Lung (tissue), 17 donors: ENCODE measurements at places on chromosomes 4 and X. TPM values are rescaled to one million over a fixed set of nuclear protein-coding genes. Genes with fewer than 3 reads are reported as not detected.

DNA sequence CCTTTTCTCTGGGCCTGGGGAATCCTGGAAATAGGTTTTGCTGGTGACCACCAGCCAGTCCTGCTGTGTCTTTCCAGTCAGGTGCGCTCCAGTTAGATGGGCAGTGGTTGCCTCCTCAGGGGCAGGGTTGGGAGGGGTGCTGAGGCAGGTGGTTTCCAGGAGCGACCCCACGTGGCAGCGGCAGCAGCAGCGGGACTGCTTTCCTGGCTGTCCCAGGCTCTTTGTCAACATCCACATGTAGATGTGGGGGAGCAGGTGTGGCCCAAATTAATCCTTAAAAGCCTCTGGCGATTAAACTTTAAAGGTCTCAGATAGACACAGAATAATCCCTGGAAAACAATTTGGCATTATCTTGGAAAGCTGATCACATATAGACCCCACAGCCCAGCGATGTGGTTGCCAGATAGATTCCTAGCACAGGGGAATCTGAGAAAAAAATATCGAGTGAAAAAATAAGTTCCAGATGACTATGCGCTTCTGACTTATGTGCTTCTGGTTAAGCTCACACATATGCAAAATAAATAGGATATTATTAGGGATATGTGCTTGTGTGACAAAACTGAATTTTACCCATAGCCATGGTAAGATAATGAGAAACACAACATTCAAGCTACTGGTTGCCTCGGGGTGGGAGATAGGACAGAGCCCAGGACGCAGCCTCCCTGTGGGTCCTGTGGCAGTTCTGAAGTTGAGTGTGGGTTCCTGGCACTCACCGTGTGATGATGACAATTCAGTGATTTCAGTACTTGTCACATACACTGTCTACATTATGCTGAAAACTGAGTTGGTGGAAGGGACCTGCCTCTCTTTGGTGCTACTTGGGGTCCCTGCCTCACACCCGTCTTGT, 336.4 kb downstream of the ARHGAP10 start:
- H3K4me1 ChIP-seq, result peaks cover 11% of the 10 kb centered on the region
- no peak for DNase-seq
- H3K27ac ChIP-seq, result no peak overlapping the region
- H3K27me3 ChIP-seq, result no peaks in the 10 kb centered on the region
- H3K36me3 ChIP-seq, result peaks cover 8% of the 10 kb centered on the region

The CLDN22 gene
- 0.49 TPM for polyA plus RNA-seq

DNA sequence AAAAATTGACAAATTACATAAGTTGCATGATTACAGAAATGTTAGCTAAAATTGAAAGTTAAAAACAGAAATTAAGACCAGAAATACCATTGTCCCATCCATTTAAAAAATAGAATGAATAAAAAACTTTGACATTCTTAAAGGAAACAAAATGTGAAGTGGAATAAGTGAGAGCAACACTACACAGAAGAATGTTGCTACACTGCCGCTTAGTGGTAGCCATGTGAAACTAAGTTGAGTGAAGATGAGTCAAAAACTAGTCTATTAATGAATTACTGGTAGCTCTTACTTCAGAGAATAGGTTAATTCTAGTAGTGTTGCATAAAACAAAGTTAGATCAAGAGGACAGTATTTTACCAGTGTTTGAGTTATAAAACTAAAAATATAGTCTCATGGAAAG, 571.0 kb upstream of the KLHL4 start:
- H3K27ac ChIP-seq, result no peak overlapping the region
- no peak overlapping the region for H3K4me3 ChIP-seq
- H3K27me3 ChIP-seq, result no peaks in the 10 kb centered on the region
- no peaks in the 10 kb centered on the region for H3K36me3 ChIP-seq
- DNase-seq, result peak; percentile 47

- DNase-seq, result no peak
- peaks cover 6% of the 10 kb centered on the region for H3K27me3 ChIP-seq
- no peaks in the 10 kb centered on the region for H3K4me1 ChIP-seq
Measured at GRCh38 chrX:101785142-101785541, 125.5 kb upstream of the ARMCX2 start.

The SAGE1 gene
- polyA plus RNA-seq, result not detected

The RBM47 gene
- 76.2 TPM for polyA plus RNA-seq

GRCh38 chr4:120977435-120977997, 55.0 kb upstream of the PRDM5 start:
- no peak for DNase-seq
- no peak overlapping the region for H3K4me3 ChIP-seq
- H3K36me3 ChIP-seq, result no peaks in the 10 kb centered on the region
- no peaks in the 10 kb centered on the region for H3K27me3 ChIP-seq
- H3K4me1 ChIP-seq, result no peaks in the 10 kb centered on the region

DNA sequence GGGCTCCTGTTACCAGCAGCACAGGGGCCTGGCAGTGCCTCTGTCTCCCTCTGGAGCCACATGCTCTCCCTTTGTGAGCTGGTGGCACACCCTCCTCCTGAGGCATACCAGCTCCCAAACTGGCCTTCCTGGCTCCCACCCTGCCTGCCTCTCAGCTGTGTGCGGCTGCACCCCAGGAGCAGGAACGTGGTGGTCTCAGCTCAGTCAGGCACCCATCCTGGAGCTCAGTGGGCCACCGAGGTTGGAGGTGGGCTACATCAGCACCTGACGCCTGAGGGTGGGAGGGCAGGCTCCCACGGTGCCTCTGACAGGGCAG, 85.9 kb upstream of the NKX1-1 start:
- no peak overlapping the region for H3K4me3 ChIP-seq
- H3K4me1 ChIP-seq, result no peaks in the 10 kb centered on the region
- H3K27ac ChIP-seq, result no peak overlapping the region
- H3K27me3 ChIP-seq, result no peaks in the 10 kb centered on the region
- DNase-seq, result no peak

- H3K4me1 ChIP-seq, result peaks cover 22% of the 10 kb centered on the region
- DNase-seq, result no peak
- no peak overlapping the region for H3K27ac ChIP-seq
- peaks cover 26% of the 10 kb centered on the region for H3K36me3 ChIP-seq
- H3K4me3 ChIP-seq, result no peak overlapping the region
- H3K27me3 ChIP-seq, result no peaks in the 10 kb centered on the region
Measured at GRCh38 chr4:121686255-121686654, 10.5 kb downstream of the ANXA5 start.

GRCh38 chrX:150163221-150163930, 199.7 kb upstream of the MAMLD1 start:
- no peaks in the 10 kb centered on the region for H3K36me3 ChIP-seq
- H3K4me1 ChIP-seq, result no peaks in the 10 kb centered on the region
- peak; percentile 51 for DNase-seq
- H3K4me3 ChIP-seq, result no peak overlapping the region
- no peaks in the 10 kb centered on the region for H3K27me3 ChIP-seq

- peaks cover 7% of the 10 kb centered on the region for H3K4me1 ChIP-seq
- DNase-seq, result peak; percentile 57
- no peaks in the 10 kb centered on the region for H3K36me3 ChIP-seq
Measured at GRCh38 chrX:275967-276580, 5.1 kb upstream of the PLCXD1 start.

DNA sequence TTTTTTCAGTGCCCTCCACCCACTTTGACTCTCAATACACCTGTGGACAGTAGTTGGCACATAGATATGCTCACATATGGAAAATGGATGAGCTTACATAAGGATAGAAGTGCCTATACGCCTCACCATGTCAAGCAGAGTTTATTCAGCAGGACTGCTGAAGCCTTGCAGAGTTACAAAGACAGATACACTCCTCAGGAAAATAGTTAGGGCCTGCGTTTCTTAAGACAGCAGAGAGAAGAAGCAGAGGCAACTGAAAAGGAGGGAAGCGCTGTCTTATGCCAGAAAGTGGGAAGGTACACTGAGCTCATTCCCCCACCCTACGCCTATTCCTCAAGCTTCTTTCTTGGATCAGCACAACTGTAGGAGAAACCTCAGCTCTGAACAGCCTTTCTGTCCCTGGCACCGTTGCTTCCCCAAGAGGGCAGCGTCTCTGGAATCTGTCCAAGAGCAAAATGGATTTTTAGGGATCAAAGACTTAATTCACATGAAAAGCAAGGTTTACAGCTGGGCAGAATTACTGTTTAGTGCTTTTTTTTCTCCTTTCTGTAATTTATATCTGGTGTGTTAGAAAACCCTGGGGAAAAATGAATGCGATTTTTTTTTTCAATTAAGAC, 37.3 kb upstream of the MBTPS2 start:
- H3K36me3 ChIP-seq, result no peaks in the 10 kb centered on the region
- no peak overlapping the region for H3K4me3 ChIP-seq
- no peak overlapping the region for H3K27ac ChIP-seq
- H3K4me1 ChIP-seq, result no peaks in the 10 kb centered on the region
- no peak for DNase-seq
- peaks cover 6% of the 10 kb centered on the region for H3K27me3 ChIP-seq

- H3K27me3 ChIP-seq, result peaks cover 46% of the 10 kb centered on the region
- H3K36me3 ChIP-seq, result no peaks in the 10 kb centered on the region
- H3K4me1 ChIP-seq, result no peaks in the 10 kb centered on the region
- DNase-seq, result no peak
Measured at GRCh38 chrX:8879750-8880149, 78.6 kb upstream of the FAM9A start.

GRCh38 chr4:21083413-21083812, 383.2 kb downstream of the PACRGL start:
- no peak overlapping the region for H3K4me3 ChIP-seq
- H3K27ac ChIP-seq, result no peak overlapping the region
- DNase-seq, result no peak
- H3K27me3 ChIP-seq, result no peaks in the 10 kb centered on the region
- H3K4me1 ChIP-seq, result no peaks in the 10 kb centered on the region
- no peaks in the 10 kb centered on the region for H3K36me3 ChIP-seq

The CT45A2 gene
- polyA plus RNA-seq, result not detected

DNA sequence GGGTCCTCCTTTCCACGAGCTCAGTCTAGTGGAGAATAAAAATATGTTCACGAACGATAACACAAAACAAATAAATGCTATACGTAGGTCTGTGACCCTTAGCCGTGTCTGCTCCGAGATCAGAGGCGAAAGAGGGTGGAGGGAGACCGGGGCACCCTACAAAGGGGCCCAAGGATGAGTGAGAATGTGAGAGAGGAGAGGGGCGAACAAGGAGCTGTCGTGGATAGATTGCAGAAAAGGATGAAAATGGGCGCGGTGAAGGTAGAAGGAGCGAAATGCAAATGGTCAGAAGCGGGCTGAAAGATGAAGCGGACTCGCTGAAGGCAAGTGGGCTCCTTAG, 6.2 kb upstream of the ZBTB33 start:
- no peaks in the 10 kb centered on the region for H3K4me1 ChIP-seq
- no peaks in the 10 kb centered on the region for H3K27me3 ChIP-seq
- peak overlapping the region; percentile 91 for H3K27ac ChIP-seq
- peak overlapping the region; percentile 44 for H3K4me3 ChIP-seq
- no peaks in the 10 kb centered on the region for H3K36me3 ChIP-seq
- DNase-seq, result no peak

GRCh38 chrX:70436343-70436742, 8.3 kb upstream of the DLG3 start:
- no peak overlapping the region for H3K27ac ChIP-seq
- no peaks in the 10 kb centered on the region for H3K36me3 ChIP-seq
- H3K27me3 ChIP-seq, result no peaks in the 10 kb centered on the region
- H3K4me3 ChIP-seq, result no peak overlapping the region

GRCh38 chr4:185232370-185232769, 23.0 kb downstream of the SNX25 start:
- H3K27ac ChIP-seq, result no peak overlapping the region
- DNase-seq, result no peak
- H3K36me3 ChIP-seq, result no peaks in the 10 kb centered on the region
- no peaks in the 10 kb centered on the region for H3K27me3 ChIP-seq

The MAGEA11 gene
- polyA plus RNA-seq, result not detected

The HAND2 gene
- 0.28 TPM for polyA plus RNA-seq

- no peak overlapping the region for H3K27ac ChIP-seq
- no peak for DNase-seq
- H3K4me1 ChIP-seq, result no peaks in the 10 kb centered on the region
- H3K36me3 ChIP-seq, result no peaks in the 10 kb centered on the region
- H3K4me3 ChIP-seq, result no peak overlapping the region
- H3K27me3 ChIP-seq, result no peaks in the 10 kb centered on the region
Measured at GRCh38 chr4:3821580-3822229, 55.5 kb downstream of the ADRA2C start.

DNA sequence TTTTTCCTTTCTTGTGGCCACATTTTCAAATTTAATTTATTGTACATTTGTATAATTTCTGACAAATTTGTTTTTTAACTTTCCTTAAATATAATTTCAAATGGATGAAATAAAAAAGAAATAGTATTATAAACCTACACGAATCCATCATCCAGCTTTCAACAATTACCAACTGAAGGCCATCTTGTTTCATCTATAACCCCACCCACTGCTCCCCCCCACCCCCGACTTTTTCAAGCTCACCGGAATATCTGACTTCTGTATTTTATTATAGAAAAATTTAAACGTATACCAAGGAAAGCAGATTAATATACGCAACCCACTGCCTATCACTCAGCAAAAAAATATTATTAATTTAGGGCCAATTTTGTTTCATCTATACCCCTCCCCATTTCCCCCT, 1.1 kb downstream of the MORF4L2 start:
- no peak overlapping the region for H3K4me3 ChIP-seq
- peak; percentile 39 for DNase-seq

DNA sequence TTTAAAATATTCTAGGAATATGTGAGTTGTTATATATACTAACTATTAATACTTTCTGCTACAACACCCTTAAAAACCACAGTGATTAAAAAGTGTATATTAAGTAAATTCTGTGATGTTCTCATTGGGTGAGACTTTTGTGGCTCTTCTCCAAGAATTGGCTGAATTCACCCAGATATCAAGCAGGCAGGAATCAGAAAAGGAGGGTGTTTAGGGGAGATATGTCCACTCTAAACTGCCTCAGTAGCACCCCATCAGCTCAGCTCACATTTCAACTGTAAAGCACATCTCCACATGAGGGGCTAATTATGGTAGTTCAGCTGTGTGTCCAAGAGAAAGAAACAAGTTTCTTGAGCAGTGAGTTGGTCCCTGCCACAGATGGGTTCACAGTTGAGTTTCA, 165.0 kb downstream of the GALNTL6 start:
- no peaks in the 10 kb centered on the region for H3K4me1 ChIP-seq
- no peak for DNase-seq
- H3K27ac ChIP-seq, result no peak overlapping the region
- no peaks in the 10 kb centered on the region for H3K27me3 ChIP-seq
- no peaks in the 10 kb centered on the region for H3K36me3 ChIP-seq
- no peak overlapping the region for H3K4me3 ChIP-seq

The NPNT gene
- polyA plus RNA-seq, result 140 TPM

The TMEM47 gene
- 7.0 TPM for polyA plus RNA-seq

GRCh38 chrX:110983024-110983423, 113.0 kb upstream of the PAK3 start:
- H3K36me3 ChIP-seq, result no peaks in the 10 kb centered on the region
- peaks cover 3% of the 10 kb centered on the region for H3K27me3 ChIP-seq
- DNase-seq, result no peak
- H3K4me3 ChIP-seq, result no peak overlapping the region
- no peak overlapping the region for H3K27ac ChIP-seq
- H3K4me1 ChIP-seq, result no peaks in the 10 kb centered on the region

The IDUA gene
- 28.4 TPM for polyA plus RNA-seq

The TMEM156 gene
- 1.1 TPM for polyA plus RNA-seq

- H3K27ac ChIP-seq, result no peak overlapping the region
- no peaks in the 10 kb centered on the region for H3K27me3 ChIP-seq
- H3K36me3 ChIP-seq, result no peaks in the 10 kb centered on the region
- no peak for DNase-seq
- H3K4me1 ChIP-seq, result peaks cover 4% of the 10 kb centered on the region
Measured at GRCh38 chr4:52560844-52561280, 98.2 kb downstream of the USP46 start.

- H3K36me3 ChIP-seq, result no peaks in the 10 kb centered on the region
- peak; percentile 6 for DNase-seq
- no peak overlapping the region for H3K4me3 ChIP-seq
- H3K4me1 ChIP-seq, result no peaks in the 10 kb centered on the region
Measured at GRCh38 chrX:27445438-27445837, 17.7 kb downstream of the PPP4R3C start.
